Uterus (tissue), 4 donors: ENCODE measurements at places on chromosomes 5 and 9. TPM values are rescaled to one million over a fixed set of nuclear protein-coding genes. Genes with fewer than 3 reads are reported as not detected.

- DNase-seq, result no peak
Measured at GRCh38 chr9:88291856-88292255, 96.4 kb upstream of the SPIN1 start.

GDNF gene
- total RNA-seq, result 0.85 TPM

DNA sequence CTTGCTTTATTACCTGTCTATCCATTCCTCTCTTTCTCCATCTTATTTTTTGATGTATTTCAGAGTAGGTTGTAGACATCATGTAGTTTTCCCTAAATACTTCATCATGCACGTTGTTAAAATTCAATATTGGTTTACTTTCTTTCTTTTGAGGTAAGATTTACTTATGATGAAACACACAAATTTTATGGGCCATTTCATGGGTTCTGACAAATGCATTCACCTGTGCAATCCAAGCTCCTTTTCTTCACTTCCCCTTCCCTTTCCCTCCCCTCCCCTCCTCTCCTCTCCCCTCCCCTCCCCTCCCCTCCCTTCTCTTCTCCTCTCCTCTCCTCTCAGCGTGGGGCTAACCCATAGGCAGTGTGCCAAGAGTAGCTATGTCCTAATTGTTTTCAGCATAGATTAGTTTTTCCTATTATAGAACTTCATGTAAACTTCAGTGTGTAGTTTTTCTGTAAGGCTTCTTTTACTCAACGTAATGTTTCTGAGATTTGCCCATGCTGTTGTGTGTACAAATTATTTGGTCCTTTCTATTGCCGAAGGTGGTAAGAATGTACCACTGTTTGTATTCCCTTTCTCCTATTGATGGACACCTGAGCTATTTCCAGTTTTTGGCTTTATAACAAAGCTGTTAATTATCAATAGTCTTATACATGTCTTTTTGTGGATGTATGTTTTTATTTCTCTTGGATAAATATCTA is 92.9 kb upstream of the CLINT1 start:
- DNase-seq, result no peak

PCDHGC4 gene
- 7.6 TPM for total RNA-seq

- no peak for DNase-seq
Measured at GRCh38 chr5:179908528-179908927, 831 bp upstream of the TBC1D9B start.

HTR4 gene
- 0.26 TPM for total RNA-seq

DNA sequence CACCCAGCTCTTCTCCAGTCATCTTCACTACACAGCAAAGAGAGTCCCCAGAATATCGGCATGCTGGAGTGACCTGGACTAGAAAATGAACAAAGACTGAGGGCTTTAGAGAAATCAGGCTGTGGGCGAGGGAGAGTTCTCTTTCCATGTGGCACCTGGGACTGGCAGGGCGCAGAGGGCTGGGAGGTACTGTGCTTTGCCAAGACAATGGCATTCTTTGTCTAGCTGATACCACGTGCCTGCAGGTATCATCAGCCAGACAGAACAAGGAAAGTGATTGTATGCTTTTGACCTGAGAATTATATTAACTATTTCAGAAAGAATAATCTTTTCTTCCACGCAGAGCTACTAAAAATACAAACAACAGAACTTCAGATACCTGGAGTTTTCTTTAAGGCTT is 30.5 kb downstream of the DDX31 start:
- DNase-seq, result no peak

PCSK5 gene
- total RNA-seq, result 24.3 TPM

- no peak for DNase-seq
Measured at GRCh38 chr9:120158221-120158620, 421.7 kb downstream of the CDK5RAP2 start.

DNA sequence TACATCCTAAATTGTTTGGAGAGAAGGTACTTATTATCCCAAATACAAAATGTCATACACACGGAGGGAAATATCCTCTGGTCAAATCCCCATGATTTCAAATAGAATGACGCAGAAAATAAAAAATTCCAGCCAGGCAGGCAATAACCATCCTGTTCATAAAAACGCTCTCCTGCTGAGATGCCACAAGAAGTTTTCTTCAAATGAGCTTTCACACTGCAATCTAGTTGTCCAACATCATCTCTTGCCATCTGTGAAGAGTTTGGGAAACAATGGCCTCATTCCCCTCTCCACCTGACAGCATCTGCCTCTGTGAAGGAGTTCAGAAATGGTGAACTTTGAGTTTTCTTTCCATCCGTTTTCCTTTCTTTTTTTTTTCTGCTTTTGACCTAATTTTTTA is 83.3 kb upstream of the SLC30A5 start:
- no peak for DNase-seq

DNA sequence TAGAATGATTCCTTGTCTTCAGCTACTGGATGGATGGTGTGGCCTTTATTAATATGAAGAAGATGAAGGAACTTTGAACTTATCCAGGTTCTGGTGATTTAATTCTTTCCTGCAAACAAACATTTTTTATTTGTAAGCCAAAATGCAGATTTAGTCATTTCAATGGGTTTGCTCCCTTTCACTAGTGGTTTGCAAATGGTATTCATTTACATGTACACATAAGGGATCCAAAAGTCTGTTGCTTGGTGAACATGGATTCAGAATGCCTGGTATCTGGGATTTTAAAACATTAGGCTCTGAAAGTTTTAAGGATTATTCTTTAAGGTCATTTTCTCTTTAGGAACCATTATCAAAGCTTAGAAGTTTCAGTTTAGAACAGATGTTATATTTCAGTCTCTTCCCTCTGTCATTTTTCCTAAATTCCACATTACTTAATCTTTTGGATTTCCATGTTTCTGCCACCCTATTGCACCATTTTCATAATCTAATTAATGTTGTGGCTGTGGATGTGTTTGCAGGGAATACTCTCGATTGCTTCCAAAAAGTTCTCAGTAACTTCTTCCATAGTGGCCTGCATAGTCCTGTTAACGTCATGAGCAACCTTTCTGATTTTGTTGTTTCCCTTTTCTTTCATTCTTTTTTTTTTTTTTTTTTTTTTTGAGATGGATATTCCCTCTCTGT is 10.1 kb downstream of the TTC1 start:
- no peak for DNase-seq

SLC2A6 gene
- total RNA-seq, result 3.4 TPM

TRAF1 gene
- total RNA-seq, result 8.7 TPM

GRCh38 chr5:39217365-39218281 is 1.7 kb downstream of the FYB1 start:
- peak; percentile 82 for DNase-seq

GRCh38 chr5:139731281-139731680 is 64.3 kb upstream of the PSD2 start:
- no peak for DNase-seq
